Myocyte (in vitro differentiated cells): ENCODE measurements at places on chromosomes 7 and 10.

GRCh38 chr7:114481999-114482398 lies 67.4 kb downstream of the FOXP2 start:
- peak; percentile 6 for DNase-seq

DNA sequence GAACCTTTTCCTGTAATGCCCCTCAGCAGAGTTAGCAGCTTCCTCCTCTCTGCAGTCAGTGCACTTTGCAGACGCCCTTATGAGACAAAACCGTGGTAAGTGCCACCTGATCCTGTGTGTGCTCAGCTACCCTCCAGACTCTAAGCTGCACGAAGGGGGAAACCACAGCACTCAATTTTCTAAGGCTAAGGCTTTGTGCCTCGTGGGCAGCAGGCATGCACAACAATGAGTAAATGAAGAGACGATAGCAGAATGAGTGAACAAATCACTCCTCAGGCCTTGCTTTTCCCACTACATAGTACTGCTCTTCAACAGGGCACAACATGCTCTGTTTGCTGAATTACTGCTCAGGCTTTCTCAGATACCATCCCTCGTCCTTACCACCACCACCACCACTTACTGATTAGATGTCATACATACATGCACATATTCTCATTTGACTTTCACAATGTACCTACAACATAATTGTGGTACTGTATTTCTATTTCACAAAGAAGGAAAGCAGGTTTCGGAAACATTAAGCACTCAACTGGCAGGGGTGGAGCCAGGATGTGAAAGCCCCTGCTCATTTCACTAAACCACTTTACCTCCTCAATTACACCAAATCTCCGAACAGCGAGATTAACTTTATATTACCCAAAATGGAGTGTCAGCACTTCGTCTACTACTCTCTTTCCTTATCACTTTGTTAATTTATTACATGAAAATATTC lies 85.4 kb downstream of the ICA1 start:
- peak; percentile 54 for DNase-seq

- DNase-seq = peak; percentile 54
Measured at GRCh38 chr7:90180011-90180585, 25.8 kb downstream of the STEAP1 start.

DNA sequence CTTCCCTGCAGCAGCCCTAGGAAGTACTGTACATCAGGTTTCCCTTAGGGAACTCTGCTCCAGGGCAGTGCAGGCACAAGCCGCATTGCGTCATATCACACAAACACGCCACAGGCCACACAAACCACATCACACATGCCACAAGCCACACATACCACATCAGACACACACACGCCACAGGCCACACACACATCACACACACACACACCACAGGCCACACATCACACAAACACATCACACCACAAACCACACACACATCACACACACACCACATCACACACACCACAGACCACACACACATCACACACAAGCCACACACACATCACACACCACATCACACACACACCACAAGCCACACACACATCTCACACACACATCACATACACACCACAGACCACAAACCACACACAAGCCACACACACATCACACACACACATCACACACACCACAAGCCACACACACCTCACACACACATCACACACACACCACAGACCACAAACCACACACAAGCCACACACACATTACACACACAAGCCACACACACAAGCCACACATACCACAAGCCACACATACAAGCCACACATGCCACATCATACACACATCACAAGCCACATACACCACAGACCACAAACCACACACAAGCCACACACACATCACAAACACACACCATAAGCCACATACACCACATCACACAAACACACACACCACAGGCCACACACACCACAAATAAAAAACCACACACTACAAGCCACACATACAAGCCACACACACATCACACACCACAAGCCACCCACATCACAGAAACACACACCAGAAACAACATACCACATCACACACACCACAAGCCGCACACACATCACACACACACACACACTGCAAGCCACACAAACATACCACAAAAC lies 53.4 kb downstream of the TMEM209 start:
- peak; percentile 44 for DNase-seq

DNA sequence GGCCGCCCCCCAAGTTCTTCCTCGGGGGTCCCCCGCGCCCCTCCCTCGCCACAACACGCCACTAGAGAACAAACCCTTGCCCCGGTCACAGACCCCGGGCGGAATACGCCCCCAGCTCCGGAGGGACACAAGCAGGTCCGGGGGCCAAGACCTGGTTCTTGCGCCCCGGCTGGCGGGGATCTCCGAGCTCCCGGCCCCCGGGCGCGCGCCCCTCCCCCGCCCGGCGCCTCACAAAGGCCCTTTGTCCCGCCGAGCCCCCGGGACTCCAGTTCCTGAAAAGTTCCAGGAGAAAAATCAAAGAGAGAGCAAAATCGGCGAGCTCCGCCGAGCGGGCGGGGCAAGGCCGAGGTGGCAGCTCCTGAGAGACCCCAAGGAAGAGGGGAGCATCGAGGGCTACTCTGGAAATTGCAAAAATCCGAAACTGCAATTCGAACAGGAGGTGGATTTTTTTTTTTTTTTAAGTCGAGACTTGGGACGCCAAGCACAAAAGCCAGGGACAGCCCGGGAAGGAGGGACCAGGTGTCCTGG lies 4.0 kb downstream of the TNRC18 start:
- DNase-seq = peak; percentile 51

DNA sequence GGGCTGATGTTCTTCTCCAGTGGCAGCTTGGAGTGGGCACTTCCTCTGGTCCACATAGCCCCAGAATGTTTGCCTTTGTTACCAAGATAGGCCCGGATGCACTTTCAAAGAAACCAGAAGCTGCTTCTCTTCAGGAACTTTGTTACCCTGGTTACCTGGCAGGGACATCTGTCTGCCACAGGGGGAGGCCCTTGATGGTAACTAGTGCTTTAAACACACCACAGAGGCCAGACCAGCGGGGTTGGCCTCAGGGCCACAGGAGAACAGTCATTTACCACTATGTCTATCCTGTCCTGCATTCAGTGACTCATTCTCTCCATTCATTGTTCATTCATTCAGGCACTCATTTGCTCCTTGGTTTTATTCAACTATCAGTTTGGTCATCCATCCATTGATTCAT lies 11.9 kb upstream of the PLEKHA1 start:
- DNase-seq = no peak

- no peak for DNase-seq
Measured at GRCh38 chr10:11284291-11285085, 266.8 kb downstream of the CELF2 start.

- no peak for DNase-seq
Measured at GRCh38 chr7:74087791-74088453, 4.3 kb downstream of the LIMK1 start.

DNA sequence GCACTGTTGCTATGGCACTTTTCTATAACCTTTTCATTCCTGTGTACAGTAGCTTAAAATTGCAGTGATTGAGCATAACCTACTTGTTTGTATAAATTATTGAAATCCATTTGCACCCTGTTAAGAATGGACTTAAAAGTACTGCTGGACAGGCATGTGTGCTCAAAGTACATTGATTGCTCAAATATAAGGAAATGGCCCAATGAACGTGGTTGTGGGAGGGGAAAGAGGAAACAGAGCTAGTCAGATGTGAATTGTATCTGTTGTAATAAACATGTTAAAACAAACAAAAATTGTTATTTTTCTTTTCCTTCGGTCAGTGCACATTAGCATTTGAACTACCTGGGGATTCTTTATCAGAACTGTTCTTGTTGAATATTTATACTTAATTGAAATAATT lies 57.1 kb upstream of the BAMBI start:
- no peak for DNase-seq

GRCh38 chr7:85641331-85641730 lies 454.5 kb upstream of the SEMA3D start:
- DNase-seq = no peak

DNA sequence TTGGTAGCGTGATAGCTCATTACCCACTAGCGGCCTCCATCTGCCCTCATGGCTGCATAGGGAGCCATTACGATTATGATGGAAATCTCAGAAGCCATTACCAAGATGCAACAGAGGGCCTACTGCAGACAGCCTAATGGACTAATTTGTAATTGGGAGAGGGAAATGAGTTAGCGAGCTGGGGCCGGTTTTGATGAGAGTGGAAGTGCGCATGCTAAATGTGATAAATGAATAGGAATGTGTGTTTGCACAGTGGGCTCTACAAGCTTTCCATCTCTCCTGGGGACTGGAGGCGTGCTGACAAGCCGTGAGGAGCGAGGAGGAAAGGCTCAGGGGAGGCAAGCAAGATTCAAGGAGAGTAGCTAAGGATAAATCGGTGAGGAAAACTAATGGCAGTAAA lies 644.5 kb upstream of the GALNT17 start:
- DNase-seq = no peak

DNA sequence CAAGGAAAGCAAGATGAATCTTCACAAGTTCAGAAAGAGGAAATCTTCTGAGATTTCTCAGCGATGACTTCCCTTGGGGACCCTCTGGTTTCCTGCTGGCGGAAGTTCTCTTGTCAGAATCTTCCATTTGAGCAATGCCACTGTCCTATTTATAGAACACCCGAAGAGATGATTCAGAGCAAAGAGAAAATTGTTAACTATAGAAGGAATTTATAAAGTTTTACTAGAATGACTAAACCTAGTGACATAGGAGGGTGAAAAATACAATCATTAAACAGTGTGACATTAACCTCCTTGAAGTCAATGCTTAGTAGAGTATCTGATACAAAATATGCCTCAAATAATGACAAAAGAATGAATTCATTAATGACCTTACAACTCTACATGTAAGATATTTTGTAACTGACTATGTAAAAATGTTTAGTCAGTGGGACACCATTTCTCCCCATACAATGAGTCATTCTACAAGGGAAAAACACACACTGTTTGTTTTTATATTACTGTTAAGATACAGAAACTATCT lies 206.5 kb upstream of the CNTNAP2 start:
- DNase-seq = no peak

GRCh38 chr7:111803015-111803758 lies 240.9 kb upstream of the IMMP2L start:
- peak; percentile 8 for DNase-seq
